ENCODE measurements at places on chromosomes 13 and 19.
A peak's percentile ranks its signal among the peaks of the same experiment; 100 is the strongest.

- no peak for DNase-seq
Measured at GRCh38 chr13:59527500-59527899, 636.2 kb downstream of the DIAPH3 start.

GRCh38 chr13:77026861-77027621, at the start of gene FBXL3:
FBXL3 (minus strand) TSS chr13:77027159; CDS start chr13:77021860, 5,299 bp downstream.
- peak; percentile 77 for DNase-seq

GRCh38 chr13:62092949-62093348, 677.3 kb upstream of the PCDH20 start:
- no peak for DNase-seq

- no peak for DNase-seq
Measured at GRCh38 chr13:35961002-35961401, 170.2 kb downstream of the DCLK1 start.

DNA sequence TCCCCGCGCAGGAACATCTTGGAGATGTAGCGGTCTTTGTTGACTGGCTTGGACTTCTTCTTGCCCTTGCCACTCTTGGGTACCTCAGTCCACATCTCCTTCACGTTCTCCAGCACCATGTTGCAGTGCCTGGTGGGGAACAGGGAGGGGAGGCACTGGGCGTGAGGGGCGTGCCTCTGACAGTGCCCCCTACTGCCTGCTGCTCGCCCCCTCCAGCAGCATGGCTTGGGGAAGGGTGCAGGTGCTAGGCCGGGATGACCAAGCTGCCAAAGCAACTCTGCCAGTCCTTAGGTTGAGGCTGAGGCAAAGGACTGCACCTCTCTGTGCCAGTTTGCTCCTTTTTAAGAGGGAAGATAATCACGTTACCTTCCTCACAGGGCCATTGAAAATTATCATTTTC, 4.2 kb downstream of the SNRPD2 start:
- DNase-seq = no peak

- no peak for DNase-seq
Measured at GRCh38 chr19:44003461-44004009, 778 bp downstream of the ZNF230 start.

GRCh38 chr13:85709721-85710120, 89.5 kb downstream of the SLITRK6 start:
- no peak for DNase-seq

DNA sequence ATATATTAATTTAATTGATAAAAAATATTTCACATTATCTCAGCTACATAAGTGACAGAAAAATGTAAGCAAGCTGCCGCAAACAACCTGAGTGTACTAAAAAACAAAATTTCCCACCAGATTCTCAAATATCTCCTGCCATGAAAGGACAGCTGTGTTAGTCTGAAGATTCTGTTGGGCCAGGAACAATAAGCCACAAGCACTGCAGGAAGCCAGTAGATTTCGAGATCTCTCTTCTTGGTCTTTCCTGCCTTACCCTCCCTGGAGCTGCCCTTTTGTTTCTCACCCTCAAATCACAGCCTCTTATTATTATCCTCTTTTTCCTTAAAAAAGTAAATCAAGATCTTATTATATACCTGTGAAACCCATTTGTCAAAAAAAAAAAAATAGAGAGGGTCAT, 165.6 kb downstream of the EFNB2 start:
- no peak for DNase-seq

- DNase-seq = no peak
Measured at GRCh38 chr13:64704121-64704649, 2526.0 kb downstream of the PCDH9 start.

DNA sequence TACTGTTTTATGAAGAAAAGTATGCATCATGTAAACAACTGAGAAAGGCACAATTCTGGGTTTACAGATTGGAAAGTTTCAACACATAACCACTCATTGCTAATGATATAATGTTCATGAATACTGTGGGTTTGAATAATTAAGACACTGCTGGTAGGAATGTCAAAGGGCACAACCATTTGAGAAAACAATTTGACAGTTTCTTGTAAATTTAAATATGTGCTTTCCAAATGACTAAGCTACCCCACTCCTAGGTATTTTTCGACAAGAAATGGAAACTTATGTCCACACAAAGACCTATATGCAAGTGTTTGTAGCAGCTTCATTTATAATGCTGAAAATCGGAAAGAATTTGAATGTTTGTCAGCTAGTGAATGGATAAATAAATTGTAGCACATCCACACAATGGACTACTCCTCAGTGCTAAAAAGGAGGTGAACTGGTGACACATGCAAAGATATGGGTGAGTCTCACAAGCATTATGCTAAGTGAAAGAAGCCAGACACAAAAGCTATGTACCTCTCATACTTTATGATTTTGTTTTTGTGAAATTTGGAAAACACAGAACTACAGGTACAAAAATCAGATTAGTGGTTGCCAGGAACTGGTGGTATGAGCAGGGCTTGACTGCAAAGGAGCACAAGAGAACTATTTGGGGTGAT, 44.8 kb upstream of the FLT1 start:
- DNase-seq = no peak

- DNase-seq = no peak
Measured at GRCh38 chr19:43789029-43789428, 8.3 kb upstream of the KCNN4 start.

- DNase-seq = no peak
Measured at GRCh38 chr13:64749301-64749700, 2480.8 kb downstream of the PCDH9 start.

GRCh38 chr13:80296638-80297037, 44.3 kb downstream of the SPRY2 start:
- DNase-seq = no peak

- no peak for DNase-seq
Measured at GRCh38 chr19:17090583-17090982, 15.0 kb downstream of the MYO9B start.

DNA sequence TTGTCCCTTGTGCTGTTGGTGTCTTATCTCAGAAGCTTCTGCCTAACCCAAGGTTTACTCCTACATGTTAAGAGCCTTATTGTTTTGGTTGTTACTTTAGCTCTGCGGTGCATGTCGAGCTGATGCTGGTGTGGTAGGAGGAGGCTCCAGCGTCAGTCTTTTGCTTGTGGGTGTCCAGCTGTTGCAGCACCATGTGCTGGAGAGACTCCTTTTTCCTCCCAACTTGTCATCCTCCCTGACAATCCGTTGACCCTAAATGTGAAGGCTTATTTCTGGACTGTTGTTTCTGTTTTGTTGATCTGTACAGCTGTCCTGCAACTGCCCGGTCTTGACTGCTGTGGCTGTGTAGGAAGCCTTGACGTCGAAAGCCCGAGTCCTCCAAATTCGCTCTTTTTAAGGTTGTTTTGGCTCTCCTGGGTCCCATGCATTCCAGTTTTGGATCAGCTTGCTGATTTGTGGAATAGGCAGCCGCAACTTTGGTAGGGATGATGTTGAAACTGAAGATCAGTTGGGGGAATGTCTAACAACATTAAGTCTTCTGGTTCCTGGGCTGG, 15.3 kb downstream of the NAXD start:
- DNase-seq = no peak

- no peak for DNase-seq
Measured at GRCh38 chr13:113140677-113141600, 17.5 kb upstream of the PROZ start.

DNA sequence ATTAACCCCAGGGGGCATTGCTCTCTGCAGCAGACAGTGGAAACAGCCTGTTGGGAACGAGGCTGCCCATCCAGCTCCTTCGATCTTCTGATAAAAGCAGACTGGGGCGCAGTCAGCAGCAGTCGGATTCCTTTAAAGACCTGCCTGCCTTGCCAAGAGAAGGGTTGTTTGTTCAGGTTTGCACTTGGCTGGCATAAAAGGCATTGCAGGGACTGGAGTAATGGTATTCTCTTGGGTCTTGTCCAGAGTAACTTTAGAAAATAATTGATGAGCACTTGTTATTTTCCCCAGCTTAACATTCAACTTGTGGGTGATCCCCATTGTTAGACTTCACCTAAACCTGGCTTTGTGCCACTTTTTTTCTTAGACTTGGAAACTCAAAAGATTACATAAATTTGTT, 67.3 kb upstream of the SLC10A2 start:
- no peak for DNase-seq

- DNase-seq = no peak
Measured at GRCh38 chr19:34480971-34481841, at the start of gene WTIP. WTIP (plus strand) TSS chr19:34481758; CDS start chr19:34481975, 217 bp downstream.

DNA sequence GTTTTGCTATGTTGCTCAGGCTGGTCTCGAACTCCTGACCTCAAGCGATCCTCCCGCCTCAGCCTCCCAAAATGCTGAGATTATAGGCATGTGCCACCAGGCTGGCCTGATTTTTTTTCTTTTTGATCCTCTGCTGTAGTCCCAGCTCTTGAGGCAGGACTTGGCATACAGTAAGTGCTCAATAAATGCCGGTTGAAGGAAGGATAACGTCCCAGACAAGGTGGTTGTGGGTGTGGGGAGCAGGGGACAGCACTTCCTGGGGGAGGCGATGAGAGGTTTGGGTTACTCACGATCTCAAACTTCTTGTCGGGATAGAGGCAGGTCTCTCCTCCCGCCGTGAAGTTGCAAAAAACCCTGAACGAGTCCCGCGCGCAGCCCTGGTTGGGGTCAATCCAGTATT, 29.7 kb upstream of the OLFM2 start:
- DNase-seq = no peak

DNA sequence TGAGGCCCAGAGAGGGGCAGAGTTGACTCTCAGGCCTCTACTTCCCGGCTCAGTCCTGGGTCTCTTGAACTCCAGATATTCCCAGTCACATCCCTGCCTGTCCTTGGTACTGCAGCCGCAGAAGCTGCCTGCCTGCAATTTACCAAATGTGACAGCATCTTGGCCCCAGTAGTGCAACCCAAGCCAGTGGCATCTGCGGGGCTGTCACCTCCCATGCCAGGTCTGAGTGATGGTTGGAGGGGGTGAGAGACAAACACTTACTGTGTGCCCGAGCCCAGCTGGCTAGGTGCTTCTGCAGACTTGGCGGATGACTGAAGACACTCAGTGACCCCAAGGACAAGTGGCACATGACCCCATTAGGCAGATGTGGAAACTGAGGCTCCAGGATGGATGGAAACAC, 18.4 kb downstream of the ZNRF4 start:
- DNase-seq = no peak

DNA sequence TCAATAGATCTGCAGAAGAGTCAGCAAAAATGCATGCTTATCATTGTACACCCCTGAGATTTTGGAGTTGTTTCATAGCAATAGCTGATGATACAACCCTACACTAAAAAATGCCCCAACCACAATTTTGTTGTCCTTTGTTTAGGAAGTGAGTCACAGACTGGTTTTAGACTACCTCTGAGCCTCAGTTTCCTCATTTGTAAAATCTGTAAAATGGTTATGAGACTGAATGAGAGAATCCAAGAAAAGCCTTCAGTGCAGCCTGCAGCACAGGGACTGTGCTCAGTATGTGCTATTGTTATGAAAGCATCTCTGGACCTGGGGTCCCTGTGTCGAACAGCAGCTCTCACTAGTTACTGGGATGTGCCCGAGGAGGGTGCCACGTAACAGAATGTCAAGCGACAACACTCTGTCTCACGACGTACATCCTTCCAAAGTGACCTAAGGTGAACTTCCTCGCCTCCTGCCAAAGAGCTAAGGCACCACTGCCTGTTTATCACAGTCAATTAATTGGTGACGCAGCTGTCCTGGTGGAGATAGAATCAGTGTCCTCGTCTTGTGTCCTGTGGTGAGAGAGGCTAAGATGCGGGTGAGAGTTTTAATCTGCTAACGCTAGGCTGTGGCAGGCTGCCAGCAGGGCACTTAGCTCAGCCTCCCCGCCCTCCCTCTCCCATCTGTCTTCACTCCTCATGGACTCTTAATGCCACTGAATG, 18.1 kb downstream of the DHRS12 start:
- DNase-seq = no peak

DNA sequence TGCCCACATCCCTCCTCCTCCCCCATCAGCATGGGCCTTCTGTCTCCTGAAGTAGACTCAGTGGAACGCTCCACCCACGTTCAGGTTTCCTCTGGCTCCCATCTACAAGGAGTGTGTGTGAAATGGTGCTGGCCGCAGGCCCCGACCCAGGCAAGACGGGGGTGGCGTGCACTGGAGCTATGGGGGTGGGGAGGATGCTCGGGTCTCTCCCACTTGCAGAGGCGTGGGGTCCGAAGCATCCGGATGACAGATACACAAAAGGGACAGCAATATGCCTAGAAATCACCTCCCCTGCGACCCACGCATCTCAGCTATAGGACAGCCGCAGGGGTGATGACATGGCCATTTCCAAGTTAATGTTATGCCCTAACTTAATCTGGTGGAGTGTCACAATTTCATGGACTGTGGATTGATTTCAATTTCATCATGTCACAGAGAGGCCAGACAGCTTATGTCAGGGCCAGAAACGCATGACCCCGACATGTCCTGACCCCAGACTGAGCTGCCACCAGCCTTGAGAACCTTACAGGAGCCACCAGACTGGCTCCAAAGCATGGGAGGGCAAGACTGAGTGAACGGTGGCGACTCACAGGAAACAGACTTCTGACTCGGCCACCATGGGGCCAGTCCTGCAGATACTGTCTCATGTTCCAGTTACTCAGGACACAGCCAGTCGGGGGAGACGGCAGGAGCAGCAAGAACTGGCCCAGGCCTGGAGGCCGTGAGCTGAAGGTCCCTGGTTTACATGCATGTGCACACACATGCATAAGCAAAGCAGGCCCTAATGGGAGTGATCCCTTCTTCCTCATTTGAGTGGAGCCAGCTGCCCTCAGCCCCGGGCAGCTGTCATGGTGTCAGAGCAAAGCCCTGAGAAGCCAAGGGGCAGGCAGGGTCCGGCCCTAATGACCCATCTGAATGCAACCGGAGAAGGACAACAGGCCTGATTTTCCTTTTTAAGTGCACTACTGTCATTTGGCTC, 82.2 kb downstream of the SLC7A1 start:
- DNase-seq = no peak

DNA sequence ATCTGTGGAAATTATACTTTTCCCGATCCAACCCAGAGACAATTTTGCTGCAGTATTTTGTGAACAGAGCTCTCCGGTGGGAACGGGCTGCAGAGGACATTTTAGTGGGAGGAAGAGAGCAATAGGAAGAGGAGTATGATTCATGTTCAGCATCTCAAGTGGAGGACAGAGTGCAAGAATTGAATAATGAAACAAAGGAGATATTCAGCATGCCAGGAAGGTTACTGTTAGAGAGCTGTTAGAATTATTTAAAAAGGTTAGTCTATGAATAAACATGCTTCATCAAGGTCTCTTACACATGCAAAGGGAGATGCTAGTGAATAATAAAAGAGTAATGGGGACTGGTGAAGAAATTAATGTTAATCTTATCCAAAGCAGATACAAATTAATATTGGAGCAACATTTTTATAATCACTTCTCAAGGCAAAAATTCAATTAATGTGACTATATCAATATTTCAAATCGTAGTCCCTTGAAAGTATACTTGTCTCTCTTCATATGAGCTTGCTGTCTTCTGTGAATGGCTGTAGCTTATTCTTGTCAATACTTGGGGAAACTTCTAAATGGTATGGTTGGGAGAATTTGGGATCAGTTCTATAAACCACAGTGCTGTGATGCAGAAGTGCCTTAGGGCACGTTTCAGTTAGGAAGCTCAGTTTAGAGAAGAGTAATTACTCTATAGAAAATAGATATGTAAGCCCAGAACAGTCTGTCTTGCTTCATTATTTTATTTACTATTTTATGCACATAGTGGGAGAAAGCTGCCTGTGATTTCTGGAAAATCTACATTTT, 1165.8 kb downstream of the OLFM4 start:
- no peak for DNase-seq

- no peak for DNase-seq
Measured at GRCh38 chr19:13001502-13002165, 6.4 kb downstream of the NFIX start.

- no peak for DNase-seq
Measured at GRCh38 chr19:40668991-40669614, 21.3 kb downstream of the NUMBL start.
